ENCODE measurements at places on chromosomes 11 and 22. TPM values are rescaled to one million over a fixed set of nuclear protein-coding genes. Genes with fewer than 3 reads are reported as not detected.

RAB3IL1 gene
- 14.0 TPM for total RNA-seq

DNA sequence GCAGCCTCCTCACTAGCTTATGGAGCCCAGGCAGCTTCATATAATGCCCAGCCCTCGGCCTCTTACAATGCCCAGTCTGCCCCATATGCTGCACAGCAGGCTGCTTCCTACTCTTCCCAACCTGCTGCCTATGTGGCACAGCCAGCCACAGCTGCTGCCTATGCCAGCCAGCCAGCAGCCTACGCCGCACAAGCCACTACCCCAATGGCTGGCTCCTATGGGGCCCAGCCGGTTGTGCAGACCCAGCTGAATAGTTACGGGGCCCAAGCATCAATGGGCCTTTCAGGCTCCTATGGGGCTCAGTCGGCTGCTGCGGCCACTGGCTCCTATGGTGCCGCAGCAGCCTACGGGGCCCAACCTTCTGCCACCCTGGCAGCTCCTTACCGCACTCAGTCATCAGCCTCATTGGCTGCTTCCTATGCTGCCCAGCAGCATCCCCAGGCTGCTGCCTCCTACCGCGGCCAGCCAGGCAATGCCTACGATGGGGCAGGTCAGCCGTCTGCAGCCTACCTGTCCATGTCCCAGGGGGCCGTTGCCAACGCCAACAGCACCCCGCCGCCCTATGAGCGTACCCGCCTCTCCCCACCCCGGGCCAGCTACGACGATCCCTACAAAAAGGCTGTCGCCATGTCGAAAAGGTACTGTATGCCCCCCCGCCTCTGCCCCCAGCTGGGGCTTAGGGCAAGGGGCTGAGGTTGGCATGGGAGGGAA lies 8.8 kb downstream of the RBM14 start:
- DNase-seq = no peak

- DNase-seq = no peak
Measured at GRCh38 chr22:39384750-39385480, 14.7 kb upstream of the TAB1 start.

GRCh38 chr11:82791779-82792178 lies 58.1 kb upstream of the FAM181B start:
- no peak for DNase-seq

GALNT18 gene
- total RNA-seq = 22.9 TPM

- DNase-seq = no peak
Measured at GRCh38 chr11:16920559-16920958, 93.7 kb downstream of the PLEKHA7 start.

Measured in Right ventricle myocardium inferior (tissue), 1 donor.